Activated B cell treated with CpG ODN at 0.5 μM for 24 hours (primary cell): ENCODE measurements at places on chromosomes 4 and X. TPM values are rescaled to one million over a fixed set of nuclear protein-coding genes. Genes with fewer than 3 reads are reported as not detected.

Gene NXF2
- total RNA-seq: not detected in 2 replicates

GRCh38 chr4:3707423-3708102, 58.6 kb upstream of the ADRA2C start:
- H3K4me1 ChIP-seq: no peaks in the 10 kb centered on the region
- H3K36me3 ChIP-seq: no peaks in the 10 kb centered on the region
- peaks cover 9% of the 10 kb centered on the region for H3K27me3 ChIP-seq

DNA sequence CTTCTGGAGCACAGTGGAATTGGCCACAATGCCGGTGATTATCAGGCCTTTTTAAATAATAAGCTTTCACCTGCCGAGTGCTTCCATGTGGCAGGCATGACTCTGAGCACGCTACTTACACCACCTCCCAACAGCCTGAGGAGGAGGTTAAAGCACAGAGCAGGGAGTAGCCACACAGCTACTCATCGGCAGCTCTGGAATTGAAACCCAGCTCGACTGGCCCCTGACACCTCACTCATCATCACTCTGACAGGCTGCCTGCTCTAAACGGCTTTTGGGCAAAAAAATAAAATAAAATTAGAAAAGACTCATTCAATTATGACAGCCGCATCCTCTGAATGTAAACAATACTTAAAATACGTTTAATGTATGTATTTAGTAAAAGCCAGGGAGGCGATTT, 326.4 kb upstream of the NOCT start:
- no peaks in the 10 kb centered on the region for H3K36me3 ChIP-seq
- peaks cover 3% of the 10 kb centered on the region for H3K27me3 ChIP-seq
- H3K27ac ChIP-seq: no peak overlapping the region
- DNase-seq: no peak

DNA sequence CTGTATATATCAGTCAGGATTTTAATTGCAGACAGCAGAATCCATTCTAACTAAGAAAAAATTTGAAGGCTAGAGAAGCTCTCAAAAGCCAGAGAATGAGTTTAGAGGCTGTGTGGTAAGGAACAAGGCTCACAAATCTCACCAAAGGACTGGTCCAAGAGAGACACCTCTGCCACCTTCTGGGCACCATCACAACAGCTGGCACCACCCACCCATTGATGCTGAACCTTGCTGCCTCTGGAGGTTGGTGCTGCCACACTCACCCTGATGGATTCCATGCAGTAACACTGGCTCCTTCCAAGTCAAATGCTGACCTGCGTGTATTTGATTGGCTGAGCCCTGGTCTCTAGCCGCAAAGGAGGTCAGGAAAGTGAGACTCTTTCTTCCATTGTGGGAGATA, 100.8 kb downstream of the BEND2 start:
- DNase-seq: no peak
- no peaks in the 10 kb centered on the region for H3K36me3 ChIP-seq
- H3K4me1 ChIP-seq: no peaks in the 10 kb centered on the region
- H3K27me3 ChIP-seq: no peaks in the 10 kb centered on the region

- no peak for DNase-seq
- no peaks in the 10 kb centered on the region for H3K27me3 ChIP-seq
- H3K4me1 ChIP-seq: no peaks in the 10 kb centered on the region
- no peaks in the 10 kb centered on the region for H3K36me3 ChIP-seq
These were observed 176.5 kb downstream of the CPE start for GRCh38 chr4:165555302-165555701.

DNA sequence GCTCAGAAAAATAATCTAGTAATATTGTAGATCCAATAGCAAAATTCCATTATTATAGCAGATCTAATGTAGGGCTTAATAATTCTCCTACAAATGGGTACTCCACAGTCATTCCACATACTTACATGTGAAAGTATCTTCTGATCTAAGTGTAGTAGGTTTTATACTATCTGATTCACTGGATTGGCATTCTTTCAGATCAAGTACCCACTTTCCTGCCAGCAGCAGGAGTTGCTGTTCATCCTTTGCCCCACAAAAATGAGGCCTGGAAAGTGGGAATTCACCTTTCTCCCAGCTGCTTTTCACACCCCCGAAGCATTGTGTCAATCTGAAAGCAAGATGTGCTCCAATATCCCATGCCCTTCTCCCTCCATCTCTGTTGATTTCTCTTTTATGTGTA, 77.1 kb upstream of the RXFP1 start:
- H3K27me3 ChIP-seq: no peaks in the 10 kb centered on the region
- no peak overlapping the region for H3K27ac ChIP-seq
- no peaks in the 10 kb centered on the region for H3K36me3 ChIP-seq

GRCh38 chr4:107906458-107907100, 24.8 kb upstream of the CYP2U1 start:
- no peaks in the 10 kb centered on the region for H3K4me1 ChIP-seq
- DNase-seq: no peak
- no peaks in the 10 kb centered on the region for H3K36me3 ChIP-seq
- H3K27ac ChIP-seq: no peak overlapping the region
